ENCODE measurements at places on chromosomes 3 and 15.

DNA sequence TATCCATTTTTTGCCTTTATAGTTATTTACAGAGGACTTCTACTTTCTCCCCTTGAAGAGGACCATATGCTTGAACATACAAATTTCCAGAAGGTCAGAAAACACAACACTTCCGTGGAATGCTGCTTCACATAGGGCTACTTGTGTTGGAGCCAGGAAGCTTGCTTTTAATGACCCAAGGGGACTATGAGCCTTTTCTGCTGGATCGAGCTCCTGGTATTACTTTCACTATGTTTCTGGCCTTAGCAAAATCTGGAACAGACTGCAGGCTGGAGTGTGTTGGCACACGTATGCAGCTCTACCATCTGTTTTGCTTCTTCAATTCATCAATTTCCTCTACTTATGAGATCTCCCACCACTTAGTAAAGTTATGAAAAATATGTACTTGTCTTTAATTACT lies 69.3 kb upstream of the CBLB start:
- no peak for DNase-seq

GRCh38 chr15:78923480-78924360 lies 21.1 kb downstream of the CTSH start:
- no peak for DNase-seq

DNA sequence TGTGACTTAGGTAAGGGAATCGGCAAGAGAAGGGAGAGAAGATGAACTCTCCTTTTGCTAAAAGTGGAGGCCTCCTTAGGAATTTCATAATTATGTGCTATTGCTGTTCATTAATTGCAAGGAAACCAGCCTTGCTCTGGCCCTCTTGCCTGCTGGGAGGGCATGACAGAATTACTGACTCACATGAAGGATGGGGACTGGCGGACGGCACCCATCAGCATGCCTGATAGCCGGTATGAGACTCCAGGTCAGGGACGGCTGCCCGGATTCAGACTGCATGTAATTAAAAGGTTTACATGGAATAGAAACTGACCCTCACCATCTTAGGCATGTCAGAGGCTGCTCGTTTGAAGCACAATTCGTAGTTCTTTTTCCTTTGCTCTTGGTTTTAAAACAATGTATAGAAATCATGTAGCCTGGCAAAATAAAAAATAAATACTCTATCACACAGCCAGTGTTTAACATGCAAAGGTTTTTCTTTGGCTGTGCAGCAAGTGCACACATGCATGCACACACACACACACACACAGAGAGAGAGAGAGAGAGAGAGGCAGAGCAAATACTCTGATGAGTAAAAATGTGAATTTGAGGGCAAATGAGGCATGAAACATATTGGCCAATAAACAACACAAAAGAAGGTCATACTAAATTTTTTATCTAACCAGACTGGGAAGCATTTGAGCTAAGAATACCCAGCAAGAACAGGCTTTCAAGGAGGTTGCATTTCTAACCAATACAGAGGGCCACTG lies 82.7 kb downstream of the FOXB1 start:
- no peak for DNase-seq

DNA sequence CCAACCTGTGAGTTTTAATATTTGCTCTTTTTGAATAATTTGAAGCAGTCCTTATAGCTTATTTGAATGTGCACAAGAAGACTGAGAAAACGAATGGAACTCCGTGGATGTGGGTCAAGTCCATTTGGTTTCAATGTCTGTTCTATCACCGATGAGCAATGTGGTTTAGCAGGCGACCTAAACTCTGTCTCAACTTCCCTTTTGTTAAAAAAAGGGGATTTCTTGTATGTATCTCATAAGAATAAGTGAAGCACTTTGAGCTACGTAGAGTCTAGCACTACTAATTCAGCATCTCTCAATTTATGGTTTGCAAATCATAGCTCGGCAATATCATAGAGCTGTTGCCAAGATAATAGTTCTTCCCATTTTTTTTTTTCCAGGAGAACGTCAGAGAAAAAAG lies 4.6 kb upstream of the SKIL start:
- no peak for DNase-seq

GRCh38 chr3:193605876-193606275 lies 12.9 kb downstream of the OPA1 start:
- peak; percentile 69 for DNase-seq
